Lung microvascular endothelial cell (primary cell): ENCODE measurements at places on chromosomes 16 and 17. TPM values are rescaled to one million over a fixed set of nuclear protein-coding genes. Genes with fewer than 3 reads are reported as not detected.

GRCh38 chr17:15485045-15485444 lies 17.6 kb upstream of the CDRT4 start:
- DNase-seq: no peak

Gene DUS2
- total RNA-seq: 13.7 and 17.7 TPM in 2 replicates

DNA sequence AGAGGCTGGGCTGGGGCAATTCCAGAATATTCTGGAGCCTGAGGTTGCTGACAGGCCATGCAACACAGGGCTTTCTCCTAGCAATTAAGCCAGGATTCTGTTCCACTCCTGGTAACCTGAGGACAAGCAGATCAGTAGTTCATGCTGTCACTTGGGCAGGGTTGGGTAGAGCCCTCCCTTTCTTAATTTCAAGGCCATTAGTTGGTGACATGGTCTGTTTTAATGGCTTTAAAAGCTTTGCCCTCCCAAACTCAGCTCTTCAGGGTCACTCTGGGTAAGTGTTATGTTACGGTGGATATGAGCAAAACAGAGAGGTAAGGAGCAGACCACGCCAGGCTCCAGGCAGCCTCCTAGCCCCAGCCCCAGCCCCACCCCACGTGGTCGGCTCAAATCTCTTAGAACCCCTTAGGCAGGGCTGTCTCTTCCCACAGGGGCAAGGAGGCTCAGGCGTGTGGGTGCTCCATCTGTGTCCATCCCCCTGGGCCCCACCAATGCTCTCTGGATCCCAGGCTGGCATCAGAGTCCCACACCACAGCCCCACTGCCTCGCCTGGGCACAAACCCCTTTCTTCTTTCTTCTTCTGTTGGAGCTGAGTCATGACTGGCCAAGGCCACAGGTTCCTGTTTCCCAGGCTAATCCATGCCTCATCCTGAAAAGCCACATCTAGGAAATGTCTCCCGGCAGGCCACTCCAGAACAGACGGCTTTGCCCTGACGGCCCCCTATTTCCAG lies 27.5 kb downstream of the CEP295NL start:
- peak; percentile 57 for DNase-seq

Gene SYCE1L
- total RNA-seq: 2.0 and 2.8 TPM in 2 replicates

DNA sequence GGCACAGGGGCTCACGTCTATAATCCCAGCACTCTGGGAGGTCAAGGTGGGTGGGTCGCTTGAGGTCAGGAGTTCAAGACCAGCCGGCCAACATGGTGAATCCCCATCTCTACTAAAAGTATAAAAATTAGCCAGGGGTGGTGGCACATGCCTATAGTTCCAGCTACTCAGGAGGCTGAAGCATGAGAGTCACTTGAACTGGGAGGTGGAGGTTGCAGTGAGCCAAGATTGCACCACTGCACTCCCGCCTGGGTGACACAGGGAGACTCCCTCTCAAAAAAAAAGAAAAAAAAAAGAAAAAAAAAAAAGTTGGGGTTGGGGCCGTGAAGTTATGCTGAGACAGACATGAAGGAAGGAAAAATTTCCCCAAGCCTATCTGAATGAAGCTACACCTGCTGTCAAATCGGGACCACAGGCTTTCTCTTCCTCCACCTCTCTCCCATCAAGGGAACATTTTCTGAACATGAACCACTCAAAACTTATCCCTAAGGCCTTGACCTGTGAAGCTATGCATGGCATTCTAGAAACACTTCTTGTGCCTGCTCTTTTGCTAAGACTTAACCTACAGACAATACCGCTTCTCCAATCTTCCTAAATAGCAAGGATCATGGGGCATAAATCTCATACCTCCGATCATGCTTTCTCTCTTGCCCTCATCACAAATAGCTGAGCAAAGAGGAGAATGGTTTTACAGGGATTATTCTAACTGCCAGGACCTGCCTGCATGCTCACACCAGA lies 88.6 kb downstream of the CYTH1 start:
- no peak for DNase-seq

DNA sequence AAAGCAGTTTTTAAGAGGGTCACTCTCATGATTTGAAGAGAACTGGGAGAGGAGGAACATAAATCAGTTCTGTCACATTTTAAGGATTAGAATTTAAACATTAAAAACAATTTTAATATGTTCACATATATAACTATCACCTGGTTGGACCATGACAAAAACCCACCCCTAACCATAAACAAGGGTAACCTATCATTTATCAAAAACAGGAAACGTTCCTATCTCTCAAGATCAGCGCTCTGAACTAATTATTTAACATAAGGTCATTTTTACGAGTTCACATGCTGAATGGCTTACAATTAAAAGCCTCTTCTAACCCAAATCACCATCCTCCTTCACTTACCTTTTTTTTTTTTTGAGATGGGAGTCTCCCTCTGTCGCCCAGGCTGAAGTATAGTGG lies 45.0 kb downstream of the KANSL1 start:
- no peak for DNase-seq
